ENCODE measurements at places on chromosomes 1 and 21.

- no peak for DNase-seq
These were observed 375.6 kb downstream of the AMY1C start for GRCh38 chr1:104125266-104125665.

DNA sequence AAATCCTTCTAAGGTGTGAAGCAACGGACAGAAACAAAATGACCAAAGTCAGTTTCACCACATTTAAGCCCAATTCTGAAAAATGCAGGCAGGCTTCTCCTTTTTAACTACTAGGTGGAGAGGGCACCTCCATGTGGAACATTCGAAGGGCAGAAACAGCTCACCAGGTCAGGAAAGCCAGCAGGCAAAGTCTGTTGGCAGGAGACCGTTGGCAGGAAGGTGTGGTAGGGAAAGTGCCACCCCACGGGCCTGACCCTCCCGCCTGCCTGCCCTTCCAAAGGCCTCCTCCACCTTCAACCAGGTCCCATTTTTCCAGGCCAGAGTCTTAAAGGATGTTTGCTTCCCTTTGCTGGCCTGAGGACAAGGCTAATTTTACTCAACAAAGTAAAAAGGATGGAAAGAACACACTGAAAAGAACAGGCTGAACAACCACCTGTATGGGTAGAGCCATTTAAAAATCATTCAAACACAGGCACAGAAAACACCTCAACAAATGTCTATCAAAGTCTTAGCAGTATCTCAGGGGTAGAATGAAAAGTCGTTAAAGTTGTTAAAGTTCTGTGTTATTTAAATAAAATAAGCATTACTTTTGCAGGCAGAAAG, 26.4 kb downstream of the CAPZB start:
- DNase-seq: no peak

DNA sequence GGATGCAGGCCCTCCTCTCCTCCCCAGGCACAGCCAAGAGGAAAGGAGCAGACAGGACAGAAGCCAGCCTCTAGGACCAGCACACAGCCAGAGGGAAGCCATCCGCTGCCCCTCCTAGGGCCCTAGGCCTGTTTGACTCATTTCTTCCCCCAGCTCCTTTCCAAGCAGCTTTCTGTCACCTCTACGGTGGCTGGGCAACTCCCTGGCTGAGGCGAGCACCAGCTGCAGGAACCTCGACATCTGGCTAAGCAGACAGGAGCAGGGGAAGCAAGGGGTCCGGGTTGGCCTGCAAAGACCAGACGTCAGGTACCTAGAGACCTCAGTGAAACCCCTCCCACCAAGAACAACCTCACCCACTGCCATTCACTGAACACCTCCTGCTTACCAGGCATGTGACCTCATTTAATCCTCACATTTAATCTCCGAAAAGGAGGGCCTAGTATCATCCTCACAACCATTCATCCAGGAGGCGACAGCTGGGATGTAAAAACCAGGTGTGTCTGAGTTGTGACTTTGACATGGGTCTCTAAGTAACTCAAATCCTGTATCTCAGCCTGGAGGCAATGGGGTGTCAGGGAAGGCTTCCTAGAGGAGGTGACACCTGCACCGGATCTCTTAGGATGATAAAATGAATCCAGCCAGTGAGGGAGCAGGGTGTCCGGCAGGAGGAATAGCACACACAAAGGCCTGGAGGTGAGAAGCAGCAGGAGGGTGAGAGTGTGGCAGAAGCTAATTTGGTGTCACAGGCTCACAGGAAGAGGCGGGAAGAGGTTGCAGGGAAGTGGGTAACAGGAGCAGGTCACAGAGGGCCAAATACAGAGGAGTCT, 5.9 kb downstream of the LRP8 start:
- no peak for DNase-seq

GRCh38 chr1:32965251-32965747, 690 bp upstream of the RNF19B start:
- no peak for DNase-seq

GRCh38 chr1:200780545-200781369, 42.1 kb downstream of the CAMSAP2 start:
- no peak for DNase-seq

DNA sequence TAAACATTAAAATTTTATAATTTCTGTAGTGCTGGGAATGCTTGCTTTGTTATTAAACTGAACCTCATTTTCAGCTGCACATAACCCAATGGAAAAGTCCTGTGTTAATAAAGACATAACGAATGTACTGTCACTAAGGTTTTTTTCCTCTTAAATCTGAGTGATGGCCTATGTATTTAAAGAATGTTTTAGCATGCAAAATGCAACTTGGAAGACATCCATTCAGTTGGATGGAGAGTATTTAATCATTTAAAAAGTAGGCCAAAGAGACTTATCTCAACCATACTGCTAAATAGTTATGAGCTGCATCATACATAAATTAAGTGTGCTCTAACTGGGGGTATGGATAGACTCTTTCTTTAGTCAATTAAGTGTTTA, 48.5 kb downstream of the RWDD3 start:
- DNase-seq: no peak

DNA sequence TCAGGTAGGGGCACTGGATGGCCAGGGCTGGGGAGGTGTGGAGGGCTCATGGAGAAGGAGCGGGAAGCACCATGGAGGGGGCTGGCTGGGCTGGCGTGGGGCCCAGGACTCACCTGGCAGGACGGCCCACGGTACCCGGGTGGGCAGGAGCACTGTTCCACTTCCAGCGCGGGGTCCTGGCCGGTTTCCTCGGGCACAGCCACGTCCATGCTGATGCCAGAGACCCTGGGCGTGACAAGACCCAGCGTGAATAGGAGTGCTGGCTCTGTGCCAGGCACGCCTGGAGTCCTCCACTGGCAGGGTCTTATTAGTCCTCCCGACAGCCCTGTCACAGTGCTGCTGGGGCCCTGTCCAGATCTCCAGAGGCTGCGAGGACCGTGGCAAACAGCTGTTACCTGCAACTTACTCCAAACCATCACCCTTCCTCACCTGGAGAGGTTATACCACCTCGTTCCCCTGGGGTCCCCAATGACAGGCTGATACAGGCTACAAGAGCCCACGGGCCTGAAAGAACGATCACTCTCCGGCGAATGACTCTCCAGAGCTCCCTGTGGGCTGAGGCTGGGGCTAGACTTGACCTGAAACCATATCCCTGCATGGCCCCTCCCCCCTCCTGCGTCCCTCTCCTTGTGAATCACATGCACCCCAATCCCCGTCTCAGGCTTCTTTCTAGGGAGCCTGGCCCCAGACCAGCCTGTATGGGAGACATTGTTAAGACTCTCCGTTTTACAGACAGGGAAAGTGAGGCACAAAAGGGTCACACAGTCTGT, 62.1 kb downstream of the HSPG2 start:
- no peak for DNase-seq

GRCh38 chr1:69485616-69486015, 82.1 kb upstream of the LRRC7 start:
- DNase-seq: no peak

DNA sequence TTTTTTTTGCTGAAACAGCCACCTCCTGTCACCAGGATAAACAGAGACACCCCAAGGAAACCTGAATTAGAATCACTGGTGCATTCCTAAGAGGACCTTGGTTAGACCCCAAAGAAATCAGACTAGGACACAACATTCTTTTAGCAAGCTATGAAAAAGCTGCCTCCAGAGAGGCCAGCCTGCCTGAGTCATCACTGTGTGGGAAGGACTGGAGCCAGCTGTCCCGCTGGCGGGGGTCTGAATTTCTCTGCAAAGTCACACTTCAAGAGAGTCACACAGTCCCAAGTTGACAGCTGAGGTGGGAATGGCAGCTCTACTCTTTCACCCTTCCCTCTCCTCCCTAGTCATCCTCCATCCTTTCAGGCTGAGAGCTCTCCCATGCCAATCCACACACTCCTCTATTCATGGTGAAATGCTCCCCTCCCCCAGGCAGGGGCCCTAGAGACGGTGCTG, 405.0 kb upstream of the POU3F1 start:
- no peak for DNase-seq

DNA sequence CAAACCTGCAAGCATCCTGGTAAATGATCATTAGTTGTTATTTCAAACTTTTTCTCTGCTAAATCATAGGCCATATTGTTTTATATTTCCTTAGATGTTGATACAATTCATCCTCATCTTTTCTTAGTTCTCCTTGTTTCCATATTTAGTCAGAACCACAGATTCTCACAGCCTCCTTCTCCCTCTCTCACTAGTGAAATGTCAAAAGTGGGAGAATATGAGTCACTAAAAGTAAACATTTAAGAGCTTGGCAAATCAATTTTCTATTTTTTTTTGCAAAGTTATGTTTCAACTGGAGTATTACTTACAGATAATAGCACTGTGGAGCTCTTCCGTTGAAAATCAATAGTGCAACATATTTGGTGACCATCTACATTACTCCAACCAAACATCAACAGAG, 308.8 kb downstream of the COL11A1 start:
- DNase-seq: no peak

Measured in activated CD4-positive, CD25-positive, alpha-beta regulatory T cell (primary cell).